Activated CD4-positive, CD25-positive, alpha-beta regulatory T cell (primary cell): ENCODE measurements at places on chromosomes 7 and 10.

- no peak for DNase-seq
These were observed 46.1 kb upstream of the SEPTIN7 start for GRCh38 chr7:35754741-35755140.

GRCh38 chr10:17077346-17077781, 52.2 kb downstream of the CUBN start:
- no peak for DNase-seq

DNA sequence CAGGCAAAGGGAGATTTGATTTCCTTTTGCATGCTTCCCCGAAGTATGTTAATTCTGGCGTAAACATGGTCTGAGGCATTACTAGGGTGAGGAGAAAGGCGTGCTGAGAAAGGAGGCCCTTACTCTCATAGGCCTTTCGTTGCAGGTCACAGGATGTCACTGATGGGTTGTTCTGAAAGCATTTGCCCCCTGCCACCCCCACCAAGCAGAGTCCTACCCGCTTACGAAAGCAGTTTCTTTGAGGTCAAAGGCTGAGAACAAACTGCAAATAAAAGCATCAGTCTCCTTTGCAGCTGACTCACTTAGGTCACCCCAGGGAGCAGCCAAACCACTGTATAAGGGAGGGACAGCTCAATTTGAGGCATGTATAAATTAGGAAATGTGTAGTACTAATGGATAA, 57.1 kb downstream of the BPGM start:
- DNase-seq = no peak

DNA sequence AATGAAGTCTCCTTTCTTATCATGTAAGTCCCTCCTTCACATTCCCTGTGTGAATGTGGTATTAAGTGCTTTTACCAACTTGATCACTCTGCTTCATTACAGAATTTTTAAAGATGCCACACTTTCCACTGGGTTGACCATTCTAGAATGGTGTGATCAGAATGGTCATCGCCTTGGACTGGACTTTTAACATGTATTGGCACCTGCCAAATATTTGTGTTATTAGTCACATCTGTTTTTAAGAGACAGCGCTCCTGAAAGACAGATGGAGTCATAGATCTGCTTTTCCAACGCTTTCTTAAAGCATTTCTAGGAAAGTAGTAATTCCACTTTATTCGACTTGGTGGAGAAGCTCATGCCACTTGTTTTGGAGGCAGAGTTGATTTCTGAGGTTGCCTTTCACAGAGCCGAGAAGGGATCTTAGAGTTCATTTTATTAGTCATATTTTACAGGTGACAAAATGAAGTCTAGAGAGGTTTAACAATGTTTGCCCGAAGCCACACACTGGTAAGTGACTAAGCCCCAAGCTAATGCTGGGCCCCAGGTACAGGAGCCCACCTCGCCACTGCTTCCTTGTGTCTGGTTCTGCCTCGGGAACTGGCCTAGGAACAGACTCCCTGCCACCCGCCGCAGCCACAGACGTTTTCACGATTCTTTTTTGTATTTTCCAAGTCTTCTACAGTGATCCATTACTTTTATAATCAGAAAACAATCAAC, 10.4 kb upstream of the BAMBI start:
- DNase-seq = no peak

GRCh38 chr7:112485766-112486165, 5.0 kb downstream of the LSMEM1 start:
- DNase-seq = no peak

GRCh38 chr10:49286686-49287085, 12.3 kb upstream of the C10orf71 start:
- DNase-seq = no peak

DNA sequence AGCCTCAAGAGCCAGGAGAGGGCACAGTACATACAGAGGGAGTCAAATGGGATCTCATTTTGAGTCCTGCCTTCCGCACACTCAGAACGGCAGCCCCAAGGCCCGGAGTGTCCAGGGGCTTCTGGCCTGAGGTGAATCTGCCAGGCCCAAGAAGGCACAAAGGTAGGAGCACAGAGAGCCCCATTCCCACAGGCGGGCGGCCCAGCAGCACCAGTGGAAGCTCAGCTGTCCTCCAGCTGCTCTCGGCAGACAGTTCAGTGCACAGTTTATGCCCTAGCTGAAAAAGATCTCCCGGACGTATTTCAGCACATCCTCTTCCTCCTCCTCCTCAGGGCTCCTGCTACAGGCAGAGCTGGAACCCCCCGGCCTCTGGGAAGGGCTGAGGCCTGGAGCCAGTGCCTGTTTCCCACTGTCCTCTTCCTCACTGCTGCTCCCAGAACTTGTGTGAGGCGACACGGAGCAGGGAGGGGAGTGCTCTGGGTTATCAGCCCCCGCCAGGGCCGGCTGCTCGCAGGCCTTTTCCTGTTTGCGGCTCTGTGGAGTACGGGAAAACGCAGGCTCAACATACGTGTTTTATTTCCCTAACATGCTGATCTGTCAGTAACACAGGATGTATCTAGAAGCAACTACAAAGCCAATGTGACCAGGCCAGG, 4.0 kb downstream of the CYREN start:
- no peak for DNase-seq

DNA sequence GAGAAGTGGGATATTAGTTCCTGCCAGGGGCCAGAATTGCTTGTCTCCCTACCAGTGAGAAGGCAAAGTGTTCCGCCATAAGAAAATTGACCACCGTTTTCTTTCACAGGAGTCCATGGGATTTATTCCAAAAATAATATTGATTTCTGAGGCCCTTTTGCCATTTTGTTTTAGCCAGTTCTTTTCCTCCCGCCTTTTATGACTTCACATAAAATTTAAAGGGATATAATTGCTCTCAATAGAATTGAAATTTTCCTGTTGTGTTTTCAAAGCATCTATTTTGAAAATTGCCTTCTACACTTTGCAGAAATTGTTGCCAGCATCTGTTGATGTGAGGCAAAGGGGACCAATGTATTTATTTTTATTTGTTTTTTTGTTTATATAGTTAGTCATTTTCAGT, 53.6 kb downstream of the PLCE1 start:
- no peak for DNase-seq

- DNase-seq = no peak
These were observed 255.1 kb upstream of the MKLN1 start for GRCh38 chr7:131072505-131073091.

DNA sequence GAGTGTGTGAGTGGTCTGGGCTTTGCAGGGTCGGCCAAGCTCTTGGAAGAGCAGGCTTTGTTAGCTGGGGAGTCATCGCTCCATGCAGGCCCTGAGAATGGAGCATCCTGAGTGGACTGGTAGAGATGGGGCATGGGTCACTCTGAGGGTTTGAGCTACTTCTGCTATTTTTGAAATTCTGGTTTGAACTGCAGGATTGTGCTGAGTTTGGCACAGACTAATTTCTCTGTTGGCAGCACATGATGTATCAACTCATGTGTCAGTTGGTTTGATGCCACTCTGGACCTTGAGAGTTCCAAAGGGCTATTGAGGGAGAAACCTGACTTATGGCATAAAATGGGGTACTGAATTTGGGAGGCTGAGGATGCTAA, 56.3 kb downstream of the LRMDA start:
- no peak for DNase-seq

GRCh38 chr10:60352105-60352504, 37.6 kb downstream of the ANK3 start:
- no peak for DNase-seq

DNA sequence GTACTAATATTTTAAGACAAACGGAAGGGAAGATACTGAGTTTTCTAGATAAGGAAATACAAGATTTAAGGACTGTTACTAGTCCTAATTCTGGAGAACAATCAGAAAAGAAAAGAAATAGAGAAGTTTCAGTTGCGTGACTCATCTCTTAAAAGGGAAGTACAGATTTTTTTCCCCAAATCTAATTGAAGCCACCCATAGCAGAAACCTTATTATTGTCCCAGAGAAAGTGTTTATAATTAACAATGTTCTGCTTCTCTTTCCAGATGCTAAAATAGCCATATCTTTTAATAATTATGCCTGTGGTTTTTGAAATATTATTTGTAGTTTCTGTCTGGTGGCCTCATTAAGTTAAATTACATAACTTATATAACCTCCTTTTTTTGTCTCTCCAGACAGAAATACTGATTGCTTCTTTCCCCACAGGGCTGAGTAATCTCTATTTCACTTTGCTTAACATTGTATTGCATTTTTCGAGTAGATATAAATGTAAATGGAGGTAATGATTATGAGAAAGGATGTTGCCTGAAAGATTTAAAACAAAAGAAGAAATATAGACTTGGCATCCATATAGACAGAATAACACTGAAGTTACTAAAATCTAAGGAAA, 240.7 kb upstream of the MBL2 start:
- DNase-seq = no peak

DNA sequence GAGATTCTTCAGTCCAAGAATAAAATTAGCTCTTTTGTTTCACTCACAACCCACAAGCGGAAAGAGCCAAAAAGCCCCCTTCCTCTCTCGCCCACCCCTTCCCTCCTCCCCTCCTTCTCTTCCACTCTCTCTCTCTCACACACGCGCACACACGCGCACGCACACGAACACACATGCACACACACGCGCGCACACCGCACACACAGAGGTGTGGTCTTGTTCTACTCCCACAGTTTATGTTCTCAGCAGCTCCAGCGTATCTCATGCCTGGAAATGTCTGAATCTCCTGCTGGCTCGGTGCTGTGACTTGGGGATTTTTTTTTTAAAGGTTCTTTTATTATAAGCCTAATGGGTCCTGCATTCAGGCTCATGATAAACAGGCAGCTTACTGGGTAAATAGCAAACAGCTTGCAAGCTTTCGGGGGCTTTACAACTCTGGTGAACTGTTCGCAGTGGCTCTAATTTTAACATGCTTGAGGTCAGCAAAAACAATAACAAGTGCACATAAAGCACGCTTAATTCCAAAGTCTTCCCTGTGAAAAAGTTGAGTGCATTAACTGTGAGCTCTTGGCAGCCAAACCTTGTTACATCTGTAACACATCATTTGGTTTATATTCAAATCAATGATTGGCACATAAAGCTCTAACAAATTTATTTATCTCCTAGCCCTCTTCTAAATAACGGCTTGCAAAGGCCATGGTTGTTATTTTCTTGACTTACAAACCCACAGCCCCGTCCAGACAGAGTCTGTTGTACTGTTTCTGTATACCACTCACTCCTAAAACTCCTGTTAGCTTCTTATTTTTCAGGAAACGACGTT, 424.1 kb upstream of the MGMT start:
- DNase-seq = no peak

- DNase-seq = no peak
These were observed 12.3 kb downstream of the KCNIP2 start for GRCh38 chr10:101831169-101831811.

DNA sequence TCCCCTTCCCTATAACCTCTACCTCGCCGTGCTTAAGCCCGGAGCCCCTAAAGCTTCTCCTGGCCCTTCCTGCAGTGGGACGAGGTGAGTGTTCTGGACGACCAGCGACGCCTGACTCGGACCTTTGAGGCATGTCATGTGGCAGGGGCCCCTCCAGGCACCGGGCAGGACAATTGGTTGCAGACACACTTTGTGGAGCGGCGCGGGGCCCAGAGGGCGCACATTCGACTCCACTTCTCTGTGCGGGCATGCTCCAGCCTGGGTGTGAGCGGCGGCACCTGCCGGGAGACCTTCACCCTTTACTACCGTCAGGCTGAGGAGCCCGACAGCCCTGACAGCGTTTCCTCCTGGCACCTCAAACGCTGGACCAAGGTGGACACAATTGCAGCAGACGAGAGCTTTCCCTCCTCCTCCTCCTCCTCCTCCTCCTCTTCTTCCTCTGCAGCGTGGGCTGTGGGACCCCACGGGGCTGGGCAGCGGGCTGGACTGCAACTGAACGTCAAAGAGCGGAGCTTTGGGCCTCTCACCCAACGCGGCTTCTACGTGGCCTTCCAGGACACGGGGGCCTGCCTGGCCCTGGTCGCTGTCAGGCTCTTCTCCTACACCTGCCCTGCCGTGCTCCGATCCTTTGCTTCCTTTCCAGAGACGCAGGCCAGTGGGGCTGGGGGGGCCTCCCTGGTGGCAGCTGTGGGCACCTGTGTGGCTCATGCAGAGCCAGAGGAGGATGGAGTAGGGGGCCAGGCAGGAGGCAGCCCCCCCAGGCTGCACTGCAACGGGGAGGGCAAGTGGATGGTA, 9.2 kb downstream of the EPHB6 start:
- no peak for DNase-seq

DNA sequence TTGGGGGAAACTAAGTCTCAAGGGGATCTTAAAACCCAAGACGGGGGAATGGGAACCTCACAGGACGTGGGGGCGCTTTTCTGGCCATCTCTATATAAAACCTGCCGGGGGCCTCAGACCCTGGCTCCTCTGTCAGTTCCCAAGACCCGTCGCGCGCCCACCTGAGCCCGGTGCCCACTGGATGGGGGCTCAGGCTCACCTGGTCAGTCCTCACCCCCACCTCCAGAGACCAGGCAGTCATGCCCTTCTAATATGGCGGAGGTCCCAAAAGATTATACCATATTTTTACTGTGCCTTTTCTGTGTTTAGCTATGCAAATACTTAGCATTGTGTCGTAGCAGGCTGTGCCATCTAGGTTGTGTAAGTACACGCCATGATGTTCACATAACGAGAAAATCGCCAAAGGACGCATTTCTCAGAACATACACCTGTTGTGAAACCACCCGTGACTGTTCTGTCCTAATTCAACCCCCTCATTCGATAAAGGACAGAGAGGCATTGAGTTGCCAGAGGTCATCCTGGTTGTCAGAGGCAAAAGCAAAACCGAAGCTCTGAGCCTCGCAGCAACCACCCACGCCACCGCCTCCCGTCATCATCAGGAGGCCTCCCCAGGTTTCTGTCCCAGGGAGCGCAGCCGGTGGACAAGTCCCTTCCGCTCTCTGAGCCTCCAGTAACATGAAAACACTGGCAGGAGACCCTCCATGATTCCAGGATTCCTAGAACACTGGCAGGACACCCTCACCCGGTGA, 28.9 kb downstream of the OAT start:
- no peak for DNase-seq

DNA sequence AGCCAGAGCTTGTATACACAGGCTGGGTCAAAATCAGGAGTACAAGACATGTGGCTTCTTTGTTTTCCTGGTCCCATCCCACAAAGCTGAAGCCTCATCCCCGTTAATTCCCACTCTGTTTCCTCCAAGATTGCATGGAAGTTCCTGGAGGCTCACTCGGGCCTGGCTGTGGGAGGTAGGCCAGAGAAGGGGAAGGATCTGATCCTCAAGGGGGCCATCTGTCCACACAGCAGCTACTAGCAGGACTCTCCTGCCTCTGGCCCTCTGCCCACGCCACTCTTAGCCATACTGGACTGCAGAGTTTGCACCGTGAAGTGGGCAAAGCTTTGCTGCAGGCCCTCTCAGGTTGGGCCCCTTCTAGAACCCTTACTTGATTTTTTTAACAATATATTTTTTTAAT, 160.6 kb downstream of the FGFR2 start:
- no peak for DNase-seq
